ENCODE measurements at places on chromosomes 16 and 17. TPM values are rescaled to one million over a fixed set of nuclear protein-coding genes. Genes with fewer than 3 reads are reported as not detected.

GRCh38 chr16:19167710-19168370 is at the start of gene SYT17:
TSS of gene SYT17 (plus strand) at chr16:19168240. CDS start at chr16:19168647, 407 bp downstream.
- H3K4me3 ChIP-seq: peak within 1 kb of the TSS; percentile 66
- H3K27ac ChIP-seq: peak within 1 kb of the TSS; percentile 67
- H3K36me3 ChIP-seq: no peaks in the 10 kb centered on the region
- H3K27me3 ChIP-seq: peaks cover 32% of the 10 kb centered on the region

DNA sequence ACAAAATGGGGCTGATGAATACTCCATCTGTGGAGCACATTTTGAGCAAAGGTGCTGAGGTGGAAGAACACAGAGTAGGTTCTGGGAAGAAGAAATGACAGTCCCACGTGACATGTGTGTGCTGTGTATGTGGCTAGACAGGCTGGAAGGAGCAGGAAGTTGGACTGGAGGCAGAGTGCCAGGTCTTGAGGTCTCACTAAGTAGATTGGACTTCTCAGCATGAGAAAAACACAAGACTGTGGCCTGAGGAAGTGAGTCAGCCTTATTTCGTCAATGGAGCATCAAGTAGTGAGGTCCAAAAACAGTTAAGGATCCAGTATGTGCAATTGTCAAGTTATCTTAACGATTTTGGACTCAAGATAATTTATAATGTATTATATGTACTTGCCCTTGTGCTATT is 736.5 kb downstream of the KCNJ2 start:
- no peak overlapping the region for H3K4me3 ChIP-seq
- H3K4me1 ChIP-seq: no peaks in the 10 kb centered on the region
- peak; percentile 48 for ATAC-seq
- no peaks in the 10 kb centered on the region for H3K36me3 ChIP-seq
- no peak overlapping the region for H3K27ac ChIP-seq

- H3K4me3 ChIP-seq: no peak overlapping the region
- H3K27me3 ChIP-seq: peaks cover 31% of the 10 kb centered on the region
- H3K36me3 ChIP-seq: no peaks in the 10 kb centered on the region
- ATAC-seq: no peak
Observed at GRCh38 chr16:88451586-88452481, 1.2 kb upstream of the ZFPM1 start.

IL17C gene
- total RNA-seq: not detected

- no peaks in the 10 kb centered on the region for H3K27me3 ChIP-seq
- peaks cover 58% of the 10 kb centered on the region for H3K4me1 ChIP-seq
- no peak overlapping the region for H3K4me3 ChIP-seq
- H3K27ac ChIP-seq: peak overlapping the region; percentile 100
Observed at GRCh38 chr16:24544640-24545039, 5.3 kb downstream of the RBBP6 start.

DNA sequence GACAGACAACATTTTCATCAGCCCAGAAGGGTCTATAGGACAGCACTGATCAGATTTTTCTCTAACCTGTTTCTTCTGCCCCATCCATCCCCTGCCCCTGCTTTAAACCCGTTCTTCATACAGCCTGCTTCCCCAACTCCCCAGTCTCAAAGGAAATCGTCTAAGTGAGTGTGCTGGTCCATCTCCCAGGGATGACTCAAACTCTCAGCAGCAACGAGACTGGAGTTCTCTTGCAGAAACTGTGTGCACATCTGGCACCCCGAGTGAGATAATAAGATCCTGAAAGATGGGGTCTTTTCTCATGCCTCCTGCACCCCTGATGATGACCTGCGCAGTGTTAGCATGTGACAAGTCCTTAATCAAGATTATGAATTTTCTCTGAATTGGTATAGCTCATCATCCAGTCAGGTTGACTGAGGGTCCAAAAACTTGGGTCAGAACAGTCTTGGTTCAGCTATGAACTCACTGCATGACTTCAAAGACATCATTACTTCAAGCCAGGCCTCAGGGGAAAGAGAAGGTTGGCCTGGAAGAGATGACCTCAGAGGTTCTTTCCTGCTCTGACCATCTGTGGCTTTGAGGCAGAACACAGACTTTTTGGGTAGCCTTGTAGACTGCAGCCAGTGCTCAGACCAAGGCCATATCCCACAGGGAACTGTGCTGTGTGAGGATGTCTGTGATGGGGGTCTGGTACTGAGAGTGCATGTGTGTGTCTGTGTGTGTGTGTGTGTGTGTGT is 117.9 kb downstream of the SPACA3 start:
- ATAC-seq: no peak
- H3K4me1 ChIP-seq: peaks cover 13% of the 10 kb centered on the region

SOX15 gene
- 6.1 TPM for total RNA-seq

GRCh38 chr17:32348483-32348800 is 1.5 kb upstream of the ZNF207 start:
- no peak for ATAC-seq
- peaks cover 38% of the 10 kb centered on the region for H3K4me1 ChIP-seq
- H3K27me3 ChIP-seq: no peaks in the 10 kb centered on the region
- peaks cover 15% of the 10 kb centered on the region for H3K36me3 ChIP-seq

DNA sequence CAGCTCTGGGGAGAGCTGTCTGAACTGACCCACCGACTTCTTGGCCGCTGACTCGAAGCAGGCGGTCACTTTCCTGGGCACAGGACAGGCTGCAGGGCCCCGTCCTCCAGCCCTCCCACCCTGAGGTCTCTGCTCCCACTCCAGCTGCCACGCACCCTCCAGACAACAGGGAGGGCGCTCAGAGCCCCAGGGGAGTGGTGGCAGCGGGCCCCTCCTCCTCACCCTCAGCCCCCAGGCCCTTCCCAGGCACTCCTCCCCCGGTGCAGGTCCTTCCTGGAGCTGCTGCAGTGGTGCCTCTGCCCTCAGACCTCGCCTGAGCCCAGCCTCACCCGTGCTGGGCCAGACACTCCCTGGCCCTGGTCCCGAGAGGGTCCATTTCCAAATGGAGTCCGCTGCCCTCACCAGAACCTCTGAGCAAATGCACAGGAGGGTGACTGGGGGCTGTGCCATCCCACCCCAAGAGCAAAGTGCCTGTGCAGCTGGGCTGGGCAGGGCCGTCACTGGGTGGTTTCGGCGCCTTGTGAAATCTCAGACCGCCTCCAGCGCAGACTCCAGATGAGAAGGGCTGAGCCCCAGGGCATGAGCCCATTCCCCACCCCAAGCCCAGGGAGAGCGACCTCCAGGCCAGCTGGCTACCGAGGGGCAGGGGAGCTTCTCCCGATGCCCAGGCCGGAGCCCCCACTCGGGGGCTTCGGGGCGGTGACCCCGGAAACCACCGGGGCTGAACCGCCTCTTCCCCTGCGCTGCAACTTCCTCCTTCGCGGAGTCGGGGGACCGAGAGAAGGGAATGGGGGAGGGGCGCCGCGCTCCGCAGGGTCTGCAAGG is 717 bp downstream of the CYBA start:
- peaks cover 29% of the 10 kb centered on the region for H3K27me3 ChIP-seq
- peak; percentile 34 for ATAC-seq
- H3K36me3 ChIP-seq: no peaks in the 10 kb centered on the region
- H3K4me1 ChIP-seq: peaks cover 29% of the 10 kb centered on the region
- peak overlapping the region; percentile 70 for H3K4me3 ChIP-seq
- H3K27ac ChIP-seq: peak overlapping the region; percentile 69

DNA sequence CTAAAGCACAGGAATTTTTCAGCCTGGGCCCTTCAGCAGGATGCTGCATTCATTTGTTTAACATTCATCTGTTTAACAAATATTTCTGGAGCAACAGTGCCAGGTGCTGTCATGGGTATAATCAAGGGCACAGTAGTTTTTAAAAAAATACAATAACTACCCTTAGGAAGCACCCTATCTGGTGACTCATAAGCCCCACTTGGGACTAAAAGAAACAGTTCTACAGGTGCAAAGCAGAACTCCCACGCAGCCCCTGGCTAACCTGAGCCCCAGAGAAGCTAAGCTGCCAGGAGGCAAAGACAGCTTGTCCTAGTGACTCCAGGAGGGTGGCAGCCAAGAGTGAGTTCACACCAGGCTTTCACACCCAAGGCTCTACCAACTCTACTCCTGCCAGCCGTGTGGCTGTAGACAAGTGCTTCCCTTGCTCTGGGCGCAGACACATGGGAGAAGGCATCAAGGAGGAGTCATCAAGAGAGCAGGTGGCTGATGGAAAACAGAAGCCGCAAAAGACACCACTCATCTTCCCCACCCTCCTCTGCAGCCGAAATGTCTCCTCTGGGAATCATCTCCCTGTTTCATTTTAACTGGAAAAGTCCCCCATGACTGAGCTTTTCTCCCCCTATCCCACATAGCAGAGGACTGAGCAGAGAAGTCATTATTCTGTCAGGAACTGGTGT is 14.4 kb downstream of the CUEDC1 start:
- ATAC-seq: peak; percentile 37
- no peaks in the 10 kb centered on the region for H3K36me3 ChIP-seq
- no peak overlapping the region for H3K4me3 ChIP-seq
- no peaks in the 10 kb centered on the region for H3K27me3 ChIP-seq
- H3K4me1 ChIP-seq: peaks cover 73% of the 10 kb centered on the region

CTRB1 gene
- total RNA-seq: not detected

Data from gastroesophageal sphincter (tissue), 4 donors.